ENCODE measurements at places on chromosomes 7 and 10. TPM values are rescaled to one million over a fixed set of nuclear protein-coding genes. Genes with fewer than 3 reads are reported as not detected.
A peak's percentile ranks its signal among the peaks of the same experiment; 100 is the strongest.

- no peaks in the 10 kb centered on the region for H3K27me3 ChIP-seq
- H3K36me3 ChIP-seq = no peaks in the 10 kb centered on the region
- no peak for DNase-seq
- H3K27ac ChIP-seq = no peak overlapping the region
These were observed 166.3 kb upstream of the AHR start for GRCh38 chr7:17131983-17132655.

DNA sequence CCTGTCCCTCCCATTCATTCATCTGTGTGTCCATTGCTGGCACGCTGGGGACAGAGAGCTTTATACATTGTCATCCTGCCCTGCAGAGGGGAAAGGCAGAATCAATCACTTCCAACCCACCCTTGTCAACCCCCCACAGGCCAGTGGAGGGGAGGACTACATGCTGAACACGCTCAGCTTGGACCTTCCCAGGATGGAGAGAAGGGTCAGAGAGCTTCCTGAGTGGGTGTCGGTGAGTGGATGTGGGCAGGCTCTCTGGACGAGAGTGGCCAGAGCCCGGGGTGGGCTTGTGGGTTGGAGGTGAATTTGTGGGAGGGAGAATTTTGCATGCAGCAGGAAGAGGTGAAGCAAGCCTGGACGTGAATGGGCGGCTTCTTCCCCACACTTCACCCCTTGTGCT is 93.9 kb downstream of the DNAJB6 start:
- H3K36me3 ChIP-seq = no peaks in the 10 kb centered on the region
- no peak for DNase-seq
- no peak overlapping the region for H3K27ac ChIP-seq
- no peaks in the 10 kb centered on the region for H3K27me3 ChIP-seq
- H3K4me3 ChIP-seq = no peak overlapping the region
- H3K4me1 ChIP-seq = peaks cover 9% of the 10 kb centered on the region

DNA sequence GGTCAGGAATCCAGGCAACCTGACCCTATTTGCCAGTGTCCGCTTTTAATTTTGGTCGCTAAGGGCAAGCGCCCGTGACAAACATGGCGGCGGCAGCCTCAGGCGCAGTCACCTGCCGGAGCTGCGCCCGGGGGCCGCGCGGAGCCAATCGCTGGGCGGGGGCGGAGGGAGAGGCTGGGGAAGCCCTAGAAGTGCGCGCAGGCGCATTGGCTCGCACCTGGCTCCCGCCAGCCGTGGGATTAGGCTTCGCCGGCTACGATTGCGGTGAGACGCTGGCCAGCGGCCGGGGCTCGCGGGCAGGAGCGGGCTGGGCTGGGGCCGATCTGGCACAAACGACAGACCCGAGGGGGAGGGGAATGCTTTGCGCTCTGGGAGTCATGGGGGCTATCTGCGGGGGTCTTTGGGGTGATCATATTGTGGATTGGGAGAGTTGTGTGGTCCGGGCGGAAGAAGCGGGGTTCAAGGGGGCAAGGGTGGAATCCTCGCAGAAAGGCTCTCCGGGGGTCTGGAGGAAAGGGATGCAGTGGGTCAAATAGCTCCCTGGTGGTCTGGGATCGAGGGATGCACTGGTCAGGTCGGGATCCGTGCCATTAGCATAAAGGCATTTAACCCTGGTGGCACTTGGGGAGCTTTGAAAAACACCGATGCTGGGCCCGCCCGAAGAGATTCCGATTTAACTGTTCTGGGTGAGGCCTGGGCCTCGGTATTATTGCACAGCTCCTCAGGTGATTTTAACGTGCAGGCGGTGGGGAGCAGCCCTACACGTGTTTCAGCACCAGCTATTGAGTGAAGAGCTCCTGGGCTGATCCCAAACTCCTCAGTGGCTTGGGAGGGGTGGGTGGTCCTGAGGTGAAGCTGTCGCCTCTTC is 10.1 kb upstream of the C10orf95 start:
- H3K4me1 ChIP-seq = peaks cover 24% of the 10 kb centered on the region
- no peaks in the 10 kb centered on the region for H3K27me3 ChIP-seq
- peak; percentile 74 for DNase-seq
- H3K36me3 ChIP-seq = no peaks in the 10 kb centered on the region

DNA sequence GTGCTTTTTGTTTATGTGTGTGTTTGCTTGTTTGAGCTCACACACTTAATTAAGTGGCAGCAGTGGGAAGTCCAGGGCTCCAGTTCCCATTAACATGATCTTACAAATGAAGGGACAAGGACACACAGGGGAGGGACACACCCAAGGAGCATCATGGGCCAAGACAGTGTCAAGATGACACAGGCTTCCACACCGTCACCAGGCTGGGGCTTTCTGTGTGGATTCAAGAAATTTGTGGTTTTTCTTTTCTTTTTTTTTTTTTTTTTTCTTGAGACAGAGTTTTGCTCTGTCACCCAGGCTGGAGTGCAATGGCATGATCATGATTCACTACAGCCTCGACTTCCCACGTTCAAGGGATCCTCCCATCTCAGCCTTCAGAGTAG is 173.6 kb downstream of the KIAA1217 start:
- H3K4me3 ChIP-seq = no peak overlapping the region
- peak overlapping the region; percentile 40 for H3K27ac ChIP-seq
- H3K36me3 ChIP-seq = no peaks in the 10 kb centered on the region
- H3K27me3 ChIP-seq = no peaks in the 10 kb centered on the region

DNA sequence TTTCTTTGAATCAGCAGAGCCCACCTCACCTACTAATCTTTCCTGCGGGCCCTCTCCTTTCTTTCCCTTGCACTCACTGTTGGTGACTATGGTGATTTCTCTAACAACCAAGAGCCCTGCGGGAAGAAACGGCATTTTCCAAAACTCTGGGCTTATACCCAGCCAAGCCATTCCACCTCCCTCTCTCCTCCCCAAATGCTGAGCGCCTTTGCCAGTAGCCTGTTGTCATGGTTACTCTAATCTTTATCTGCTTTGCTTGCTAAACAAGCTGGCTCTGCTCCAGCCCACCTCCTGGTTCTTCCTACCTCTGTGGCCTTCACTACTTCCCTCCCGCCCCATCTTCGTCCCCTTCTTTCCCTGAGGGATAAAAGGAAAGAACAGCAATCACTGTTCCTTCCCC is 86.7 kb downstream of the DGKI start:
- no peak overlapping the region for H3K27ac ChIP-seq
- H3K4me1 ChIP-seq = no peaks in the 10 kb centered on the region
- H3K27me3 ChIP-seq = no peaks in the 10 kb centered on the region
- no peak overlapping the region for H3K4me3 ChIP-seq
- DNase-seq = no peak
- H3K36me3 ChIP-seq = no peaks in the 10 kb centered on the region

DNA sequence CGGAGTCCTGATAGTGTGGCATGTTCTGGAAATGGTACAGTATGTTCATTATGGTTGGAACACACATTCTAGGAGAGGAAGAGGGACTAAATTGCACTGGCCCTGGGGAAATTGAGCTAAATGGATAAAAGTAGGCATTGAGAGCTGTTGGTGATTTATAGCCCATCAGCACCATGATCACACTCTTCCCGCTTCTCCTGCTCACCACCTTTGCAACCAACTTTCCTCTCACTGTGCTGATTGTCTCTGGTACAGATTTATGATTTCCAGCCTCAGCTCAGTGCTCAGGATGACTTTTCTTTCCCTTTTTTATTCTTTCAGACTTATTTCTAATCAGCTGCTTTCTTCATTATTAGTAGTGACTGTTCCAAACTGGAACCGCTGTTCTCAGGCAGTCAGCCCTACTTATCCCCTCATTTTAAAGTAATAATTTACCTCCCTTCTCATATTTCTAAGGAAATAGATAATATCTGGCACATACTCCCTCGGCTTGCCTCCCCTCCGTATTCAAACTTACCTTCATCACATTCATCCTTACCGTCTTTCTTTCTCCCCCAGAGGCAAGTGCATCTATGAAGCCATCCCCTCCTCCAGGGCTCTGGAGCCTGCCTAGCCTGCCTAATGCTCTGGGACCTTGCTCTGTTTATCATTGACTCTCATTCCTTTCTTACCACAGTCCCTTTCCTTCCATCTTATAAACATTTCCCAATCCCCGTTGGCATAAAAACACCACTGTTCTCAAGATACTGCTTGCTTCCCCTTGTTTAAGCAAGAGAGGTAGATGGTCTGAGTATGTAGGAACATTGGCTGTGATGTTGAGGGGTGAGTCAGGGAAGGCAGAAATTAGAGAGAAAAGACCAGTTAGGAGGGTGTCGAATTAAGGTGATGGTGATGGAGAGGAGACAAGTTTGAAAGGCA is 51.6 kb upstream of the RPA3 start:
- H3K27me3 ChIP-seq = no peaks in the 10 kb centered on the region
- H3K27ac ChIP-seq = no peak overlapping the region
- no peaks in the 10 kb centered on the region for H3K36me3 ChIP-seq
- no peak for DNase-seq
- no peaks in the 10 kb centered on the region for H3K4me1 ChIP-seq

UROS gene
- total RNA-seq = 41.2 TPM

NAT16 gene
- total RNA-seq = not detected

RUFY2 gene
- 31.4 TPM for total RNA-seq

UNCX gene
- total RNA-seq = not detected

Measured in tibial nerve (tissue), 4 donors.